ENCODE measurements at places on chromosomes 3 and 15. TPM values are rescaled to one million over a fixed set of nuclear protein-coding genes. Genes with fewer than 3 reads are reported as not detected.

The DNAH12 gene
- under 0.01 TPM for total RNA-seq

The PLA2G4E gene
- not detected for total RNA-seq

The IQCH gene
- total RNA-seq: 1.7 TPM

The C3orf80 gene
- not detected for total RNA-seq

The CHRNA5 gene
- 3.9 TPM for total RNA-seq

The EPHB3 gene
- total RNA-seq: not detected

The C2CD4A gene
- total RNA-seq: not detected

The A4GNT gene
- total RNA-seq: not detected

The MYLK gene
- 92.5 TPM for total RNA-seq

The DNASE1L3 gene
- total RNA-seq: 1.3 TPM

The EFCC1 gene
- 0.73 TPM for total RNA-seq

The PSMD2 gene
- 1,106 TPM for total RNA-seq

The MESP2 gene
- total RNA-seq: not detected

The RETNLB gene
- total RNA-seq: not detected

The MYH15 gene
- total RNA-seq: 0.15 TPM
